RWPE2 (cell line): ENCODE measurements at places on chromosomes 12 and 14.

- no peak overlapping the region for H3K4me3 ChIP-seq
- no peak for DNase-seq
- no peaks in the 10 kb centered on the region; the same call in 1 of the 2 replicates for H3K36me3 ChIP-seq
- H3K27me3 ChIP-seq = no peaks in the 10 kb centered on the region
- H3K27ac ChIP-seq = no peak overlapping the region
Measured at GRCh38 chr14:60651086-60651795, 2.0 kb upstream of the SIX1 start.

DNA sequence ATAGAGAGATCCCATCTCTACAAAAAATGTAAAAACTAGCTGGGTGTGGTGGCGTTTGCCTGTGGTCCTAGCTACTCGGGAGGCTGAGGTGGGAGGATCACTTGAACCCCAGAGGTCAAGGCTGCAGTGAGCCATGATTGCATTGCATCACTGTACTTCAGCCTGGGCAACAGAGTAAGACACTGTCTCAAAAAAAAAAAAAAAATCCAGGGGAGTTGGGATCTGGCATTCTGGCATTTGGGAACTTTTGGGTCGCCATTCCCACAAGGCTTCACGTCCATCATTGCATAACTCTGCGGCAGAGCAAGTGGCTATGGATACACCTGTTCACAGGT, 34.7 kb upstream of the FAM181A start:
- H3K36me3 ChIP-seq = no peaks in the 10 kb centered on the region
- H3K4me1 ChIP-seq = no peaks in the 10 kb centered on the region
- H3K4me3 ChIP-seq = no peak overlapping the region
- no peak for DNase-seq
- no peak overlapping the region for H3K27ac ChIP-seq

- DNase-seq = no peak
- no peaks in the 10 kb centered on the region for H3K36me3 ChIP-seq
- H3K27me3 ChIP-seq = no peaks in the 10 kb centered on the region
- H3K4me3 ChIP-seq = no peak overlapping the region
Measured at GRCh38 chr12:119183942-119184695, 5.4 kb downstream of the HSPB8 start.

DNA sequence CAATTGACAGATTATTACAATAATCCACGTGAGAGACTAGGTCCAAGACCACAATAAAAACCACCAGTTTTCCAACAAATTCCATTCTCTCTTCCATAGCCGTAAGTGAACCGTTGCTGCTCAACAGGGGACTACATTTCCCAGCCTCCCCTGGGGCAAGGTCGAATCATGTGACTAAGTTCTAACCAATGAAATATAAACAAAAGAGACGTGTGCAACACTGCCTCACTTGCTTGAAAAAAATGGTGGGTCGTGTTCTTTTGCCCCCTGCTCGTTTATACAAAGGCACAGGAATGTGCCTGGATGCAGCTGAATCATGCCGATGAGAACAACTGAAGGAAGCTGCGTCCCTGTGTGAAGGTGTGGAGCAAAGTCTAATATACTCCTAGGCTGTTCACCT, 51.1 kb downstream of the HSPB8 start:
- H3K4me1 ChIP-seq = no peaks in the 10 kb centered on the region
- H3K4me3 ChIP-seq = no peak overlapping the region
- H3K36me3 ChIP-seq = no peaks in the 10 kb centered on the region
- DNase-seq = no peak
- no peaks in the 10 kb centered on the region for H3K27me3 ChIP-seq

- no peak for DNase-seq
- H3K36me3 ChIP-seq = no peaks in the 10 kb centered on the region
- no peaks in the 10 kb centered on the region for H3K27me3 ChIP-seq
- H3K4me3 ChIP-seq = no peak overlapping the region
- peaks cover 28% of the 10 kb centered on the region for H3K4me1 ChIP-seq
Measured at GRCh38 chr12:26748412-26748740, 84.6 kb downstream of the ITPR2 start.

DNA sequence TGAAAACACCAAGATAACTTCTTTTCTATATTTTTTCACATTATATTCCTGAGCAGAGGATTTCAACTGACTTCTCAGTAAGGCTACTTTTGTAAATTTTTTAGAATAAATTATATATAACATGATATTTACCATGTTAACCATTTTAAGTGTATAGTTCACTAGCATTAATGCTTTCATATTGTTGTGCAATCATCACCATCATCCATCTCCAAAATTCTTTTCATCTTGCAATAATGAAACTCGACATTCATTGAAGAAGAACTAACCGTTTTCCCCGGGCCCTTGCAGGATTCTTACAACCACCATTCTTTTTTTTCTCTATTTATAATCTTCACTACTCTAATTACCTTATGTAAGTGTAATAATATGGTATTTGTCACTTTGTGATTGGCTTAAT, 1036.1 kb downstream of the LRFN5 start:
- H3K27me3 ChIP-seq = peaks cover 17% of the 10 kb centered on the region
- no peak for DNase-seq
- H3K4me1 ChIP-seq = no peaks in the 10 kb centered on the region
- no peak overlapping the region for H3K4me3 ChIP-seq

- no peak overlapping the region for H3K4me3 ChIP-seq
- no peak overlapping the region for H3K27ac ChIP-seq
- DNase-seq = no peak
- no peaks in the 10 kb centered on the region for H3K27me3 ChIP-seq
- no peaks in the 10 kb centered on the region for H3K36me3 ChIP-seq
Measured at GRCh38 chr14:35250319-35250718, 41.9 kb upstream of the PSMA6 start.

DNA sequence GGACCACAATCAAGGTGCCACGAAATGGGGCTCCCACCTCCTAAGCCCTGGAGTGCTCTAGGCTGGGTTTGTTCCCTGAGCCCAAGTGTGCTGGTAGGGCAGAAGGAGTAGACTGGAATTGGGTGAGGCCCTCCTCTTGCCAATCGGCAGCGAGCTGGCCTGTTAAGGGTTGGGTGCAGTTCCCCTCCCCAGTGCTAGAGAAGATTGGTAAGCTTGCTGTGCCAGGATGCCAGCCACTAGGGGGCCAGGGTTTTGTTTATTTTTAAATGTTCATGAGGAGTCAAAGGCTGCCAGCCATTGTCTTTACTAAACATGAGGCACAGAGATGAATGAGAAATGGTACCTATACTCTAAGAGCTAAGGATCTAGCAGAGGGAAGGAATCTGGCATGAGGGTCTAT, 79.7 kb downstream of the SPTB start:
- H3K27ac ChIP-seq = no peak overlapping the region
- H3K36me3 ChIP-seq = no peaks in the 10 kb centered on the region
- no peaks in the 10 kb centered on the region for H3K4me1 ChIP-seq
- H3K4me3 ChIP-seq = no peak overlapping the region
- DNase-seq = no peak
- H3K27me3 ChIP-seq = no peaks in the 10 kb centered on the region

DNA sequence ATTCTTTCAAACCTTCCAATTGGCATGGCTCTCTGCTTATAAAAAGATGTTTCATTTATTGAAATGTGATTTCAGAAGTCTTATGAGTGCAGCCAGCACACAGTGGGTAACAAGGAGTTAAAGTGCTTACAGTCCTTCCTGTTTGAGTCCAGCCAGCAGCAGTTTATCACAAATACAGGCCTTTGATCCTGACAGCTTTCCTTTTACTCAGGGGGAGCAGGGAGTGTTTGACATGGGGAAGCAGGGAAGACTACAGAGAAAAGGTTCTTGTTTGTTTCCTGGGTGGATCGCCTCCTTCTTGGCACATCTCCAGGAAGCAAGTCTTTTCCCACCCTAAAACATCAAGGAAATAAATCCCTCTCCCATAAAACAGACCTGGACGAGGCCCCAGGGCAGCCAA, 216.1 kb downstream of the MSRB3 start:
- H3K4me1 ChIP-seq = no peaks in the 10 kb centered on the region
- no peak overlapping the region for H3K27ac ChIP-seq
- no peaks in the 10 kb centered on the region for H3K36me3 ChIP-seq
- no peaks in the 10 kb centered on the region for H3K27me3 ChIP-seq
- no peak for DNase-seq

GRCh38 chr14:54147758-54148157, 191.1 kb upstream of the BMP4 start:
- DNase-seq = no peak
- H3K4me1 ChIP-seq = no peaks in the 10 kb centered on the region
- no peaks in the 10 kb centered on the region for H3K36me3 ChIP-seq
- no peaks in the 10 kb centered on the region for H3K27me3 ChIP-seq
- no peak overlapping the region for H3K27ac ChIP-seq
- no peak overlapping the region for H3K4me3 ChIP-seq

GRCh38 chr12:105257321-105257728, 21.4 kb upstream of the APPL2 start:
- H3K27me3 ChIP-seq = no peaks in the 10 kb centered on the region
- H3K4me1 ChIP-seq = peaks cover 40% of the 10 kb centered on the region
- no peaks in the 10 kb centered on the region for H3K36me3 ChIP-seq
- peak overlapping the region; percentile 90 for H3K27ac ChIP-seq
- no peak for DNase-seq
- no peak overlapping the region for H3K4me3 ChIP-seq

GRCh38 chr14:53325176-53325806, 172.2 kb upstream of the DDHD1 start:
- no peaks in the 10 kb centered on the region for H3K36me3 ChIP-seq
- H3K4me3 ChIP-seq = no peak overlapping the region
- no peak overlapping the region for H3K27ac ChIP-seq
- no peaks in the 10 kb centered on the region for H3K27me3 ChIP-seq

- no peak overlapping the region for H3K27ac ChIP-seq
- H3K36me3 ChIP-seq = no peaks in the 10 kb centered on the region
- H3K27me3 ChIP-seq = no peaks in the 10 kb centered on the region
- DNase-seq = no peak
- no peak overlapping the region for H3K4me3 ChIP-seq
Measured at GRCh38 chr12:14935031-14935430, 3.3 kb downstream of the ERP27 start.

DNA sequence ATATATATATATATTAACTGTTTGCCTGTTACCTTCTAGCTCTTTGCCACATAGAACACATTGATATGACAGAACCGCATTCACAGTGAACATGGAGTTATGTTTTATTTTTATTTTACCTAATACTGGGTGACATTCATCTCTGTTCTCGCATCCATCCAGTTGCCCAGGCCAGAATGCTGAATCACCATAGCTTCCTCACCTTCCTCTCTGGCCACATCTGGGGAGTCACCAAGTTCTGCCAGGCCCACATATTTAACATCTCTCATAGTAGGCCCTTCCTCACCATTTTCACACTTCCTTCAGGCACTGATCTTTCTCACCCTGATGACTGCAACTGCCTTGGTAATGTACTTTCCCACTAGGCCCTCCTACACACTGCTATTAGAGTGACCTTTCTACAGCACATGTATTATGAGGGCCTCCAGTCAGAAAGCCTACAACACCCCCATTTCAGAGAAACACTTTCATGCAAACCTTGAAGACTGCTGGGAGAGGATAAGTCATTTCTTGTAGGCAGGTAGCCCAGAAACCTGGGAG, 106.8 kb downstream of the LGR5 start:
- no peaks in the 10 kb centered on the region for H3K27me3 ChIP-seq
- no peaks in the 10 kb centered on the region for H3K4me1 ChIP-seq
- H3K4me3 ChIP-seq = no peak overlapping the region

- no peak for DNase-seq
- H3K27ac ChIP-seq = peak overlapping the region; percentile 93
- H3K36me3 ChIP-seq = no peaks in the 10 kb centered on the region
- H3K4me3 ChIP-seq = no peak overlapping the region
- no peaks in the 10 kb centered on the region for H3K27me3 ChIP-seq
Measured at GRCh38 chr12:46664761-46665287, 161.0 kb downstream of the SLC38A4 start.

DNA sequence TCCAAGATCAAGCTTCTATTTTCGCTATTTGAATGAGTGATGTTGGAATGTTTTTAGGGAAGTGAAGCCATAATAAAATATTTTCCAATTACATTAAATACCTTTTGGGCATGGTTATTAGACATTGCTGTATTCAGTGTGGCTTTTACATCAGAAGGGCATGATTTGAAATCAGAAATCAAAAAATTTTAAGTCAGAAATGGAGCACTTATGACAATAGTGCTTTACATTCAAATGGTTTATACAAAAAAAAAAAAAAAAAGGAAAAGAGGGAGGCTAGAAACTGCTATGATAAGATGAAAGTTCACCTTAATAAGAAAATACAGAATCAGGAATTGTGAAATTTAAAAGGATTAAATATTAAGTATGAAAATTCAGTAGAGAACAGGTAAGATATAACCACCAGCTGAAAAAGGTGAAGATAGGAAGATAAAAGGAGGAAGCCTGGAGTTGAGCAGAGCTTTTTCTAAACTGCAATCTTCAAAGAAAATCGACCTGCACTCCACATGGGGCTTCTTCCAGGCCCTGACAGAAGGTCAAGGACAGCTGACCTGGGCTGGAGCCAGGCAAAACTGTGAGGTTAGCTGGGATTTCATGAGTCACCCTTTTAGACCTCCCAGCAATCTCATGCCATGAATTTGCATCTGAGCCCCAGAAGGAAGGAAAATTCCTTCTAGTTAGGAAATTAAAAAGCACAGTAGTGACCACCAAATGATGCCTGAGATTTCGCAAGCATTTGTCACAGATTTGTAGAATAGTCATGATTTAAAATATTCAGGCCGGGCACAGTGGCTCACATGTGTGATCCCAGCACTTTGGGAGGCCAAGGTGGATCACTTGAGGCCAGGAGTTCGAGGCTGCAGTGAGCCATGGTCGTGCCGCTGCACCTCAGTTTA, 23.4 kb upstream of the BMP4 start:
- no peaks in the 10 kb centered on the region for H3K27me3 ChIP-seq
- no peaks in the 10 kb centered on the region for H3K36me3 ChIP-seq
- no peaks in the 10 kb centered on the region for H3K4me1 ChIP-seq
- H3K4me3 ChIP-seq = no peak overlapping the region
- no peak for DNase-seq

- H3K4me1 ChIP-seq = no peaks in the 10 kb centered on the region
- no peak overlapping the region for H3K27ac ChIP-seq
- H3K27me3 ChIP-seq = no peaks in the 10 kb centered on the region
- H3K36me3 ChIP-seq = no peaks in the 10 kb centered on the region
- H3K4me3 ChIP-seq = no peak overlapping the region
Measured at GRCh38 chr14:42929806-42930480, 1323.3 kb downstream of the LRFN5 start.

GRCh38 chr12:93638954-93639353, 38.2 kb upstream of the CRADD start:
- no peaks in the 10 kb centered on the region for H3K36me3 ChIP-seq
- no peaks in the 10 kb centered on the region for H3K27me3 ChIP-seq
- no peak overlapping the region for H3K4me3 ChIP-seq
- no peak overlapping the region for H3K27ac ChIP-seq

GRCh38 chr12:30694412-30695198, 1.1 kb downstream of the IPO8 start:
- no peaks in the 10 kb centered on the region for H3K27me3 ChIP-seq
- H3K4me3 ChIP-seq = peak overlapping the region; percentile 64
- H3K4me1 ChIP-seq = peaks cover 10% of the 10 kb centered on the region
- peak overlapping the region; percentile 40 for H3K27ac ChIP-seq
- no peak for DNase-seq
- H3K36me3 ChIP-seq = 0 out of 2 replicates have a peak, but pooled peaks cover 6% of the 10 kb centered on the region
